ENCODE measurements at places on chromosomes 1 and 21.

DNA sequence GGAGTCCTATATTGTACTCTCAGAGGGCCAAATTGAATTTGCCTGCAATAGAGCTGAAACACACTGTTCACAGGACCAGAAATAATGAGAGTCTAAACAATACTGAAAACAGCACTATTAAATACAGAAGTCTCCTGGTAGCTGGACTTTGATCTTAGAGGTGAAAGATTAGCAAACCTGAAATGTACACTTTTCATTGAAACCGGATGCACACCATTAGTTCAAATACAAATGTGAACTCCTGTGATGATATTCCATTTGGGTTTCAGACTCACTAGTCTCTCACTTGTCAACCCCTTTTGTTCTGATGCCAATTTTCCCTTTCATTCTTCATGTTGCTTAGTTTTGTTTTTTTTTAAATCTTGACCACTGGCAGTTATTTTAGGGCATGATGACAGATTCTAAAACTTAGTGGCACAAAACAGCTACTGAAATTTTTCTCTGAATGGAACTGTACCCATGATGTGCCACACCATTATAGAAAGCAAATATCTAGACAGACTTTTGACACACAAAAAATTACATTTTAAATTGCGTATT lies 5.9 kb upstream of the TNFSF4 start:
- no peak for DNase-seq

DNA sequence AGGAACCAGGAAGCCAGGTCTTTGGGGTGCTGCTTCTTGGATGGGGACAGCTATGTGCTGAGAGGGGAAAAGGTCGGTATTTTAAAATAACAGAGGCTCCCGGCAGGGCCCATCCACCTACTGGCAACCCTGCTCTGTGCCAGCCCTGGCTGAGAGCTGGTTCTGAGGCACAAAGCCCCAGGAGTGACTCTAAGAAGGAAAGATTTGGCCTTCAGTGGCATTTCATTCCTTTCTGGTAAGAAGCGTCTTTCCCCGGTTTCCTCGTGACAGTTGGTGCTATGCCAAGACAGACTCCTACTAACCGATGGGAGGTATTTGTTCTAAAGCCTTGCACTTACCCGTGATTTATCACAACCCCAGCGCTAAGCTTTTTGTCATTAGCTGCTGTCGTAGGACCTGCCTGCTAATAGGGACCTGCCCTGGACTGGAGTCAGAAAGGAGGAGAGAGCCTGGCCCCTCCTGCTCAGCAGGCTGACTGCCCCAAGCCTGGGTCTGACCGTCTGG lies 123.1 kb upstream of the ADAR start:
- DNase-seq: no peak

DNA sequence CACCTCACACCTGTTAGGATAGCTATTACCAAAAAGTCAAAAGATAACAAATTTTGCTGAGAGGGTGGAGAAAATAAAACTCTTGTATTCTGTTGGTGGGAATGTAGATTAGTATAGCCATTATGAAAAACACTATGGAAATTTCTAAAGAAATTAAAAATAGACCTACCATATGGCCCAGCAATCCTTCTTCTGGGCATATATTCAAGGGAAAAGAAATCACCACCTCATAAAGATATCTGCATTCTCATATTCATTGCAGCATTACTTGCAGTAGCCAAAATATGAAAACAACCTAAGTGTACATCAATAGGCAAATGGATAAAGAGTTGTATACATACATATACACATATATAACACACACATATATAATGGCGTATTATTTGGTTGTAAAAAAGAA lies 791.6 kb upstream of the RGS18 start:
- DNase-seq: no peak

GRCh38 chr1:247385283-247385682 lies 30.7 kb upstream of the NLRP3 start:
- no peak for DNase-seq

GRCh38 chr1:151311589-151312331 lies 15.5 kb downstream of the PI4KB start:
- DNase-seq: peak; percentile 60

DNA sequence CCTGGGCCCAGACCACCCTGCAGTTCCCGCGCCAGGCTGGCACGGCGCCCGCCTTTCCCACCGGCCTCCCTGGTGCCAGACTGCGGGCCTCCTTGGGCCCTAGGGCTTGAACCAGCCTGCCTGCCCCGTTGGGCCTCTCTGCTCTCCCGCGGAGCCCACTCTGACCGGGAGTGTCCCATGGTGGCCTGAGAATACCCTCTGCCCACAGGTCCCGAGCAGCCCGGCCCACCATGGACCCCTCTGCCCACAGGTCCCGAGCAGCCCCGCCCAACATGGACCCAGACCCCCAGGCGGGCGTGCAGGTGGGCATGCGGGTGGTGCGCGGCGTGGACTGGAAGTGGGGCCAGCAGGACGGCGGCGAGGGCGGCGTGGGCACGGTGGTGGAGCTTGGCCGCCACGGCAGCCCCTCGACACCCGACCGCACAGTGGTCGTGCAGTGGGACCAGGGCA lies 7.9 kb downstream of the MIB2 start:
- DNase-seq: no peak

DNA sequence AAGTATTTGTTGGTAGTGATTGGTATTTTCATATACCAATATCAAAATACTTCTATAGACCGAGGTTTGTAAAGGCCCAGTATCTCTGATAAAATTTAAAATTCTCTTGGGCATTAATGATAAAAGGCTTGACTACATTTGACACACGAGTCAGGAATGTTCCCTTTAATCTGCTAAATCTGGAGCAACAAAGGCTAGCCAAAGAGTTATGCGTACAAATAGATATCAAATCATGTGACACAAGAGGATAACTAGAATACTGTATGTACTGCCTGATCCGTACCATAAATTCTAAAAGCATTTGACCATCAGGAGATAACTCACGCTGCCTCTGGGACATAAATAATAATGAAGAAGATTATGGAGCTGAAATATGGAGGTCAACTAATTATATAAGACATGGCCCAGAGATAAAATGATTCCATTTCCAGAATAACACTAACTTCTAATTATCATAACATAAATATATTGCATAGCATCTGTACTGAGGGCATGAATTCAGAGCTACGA lies 64.2 kb upstream of the SH3GLB1 start:
- DNase-seq: no peak

DNA sequence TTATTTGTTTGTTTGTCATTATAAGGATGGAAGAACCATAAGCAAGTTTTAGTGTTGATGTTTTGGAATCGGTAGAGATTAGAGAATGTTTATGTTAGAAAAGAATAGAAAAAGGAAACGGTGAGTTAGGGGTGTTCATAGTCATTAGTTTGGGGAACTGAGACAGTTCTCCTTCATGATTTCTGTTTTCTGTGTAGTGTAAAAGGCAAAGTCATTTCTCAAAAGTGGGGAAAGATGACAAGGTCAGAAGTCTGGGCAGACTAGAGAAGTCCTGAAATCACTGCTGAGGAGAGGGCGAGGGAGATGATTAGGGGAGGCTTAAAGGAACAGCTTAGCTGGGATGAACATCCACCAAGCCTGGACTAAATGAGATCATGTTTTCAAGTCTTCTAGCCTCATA lies 498.9 kb downstream of the TTLL7 start:
- DNase-seq: no peak

GRCh38 chr1:24385160-24385940 lies 28.2 kb downstream of the STPG1 start:
- DNase-seq: peak; percentile 54

DNA sequence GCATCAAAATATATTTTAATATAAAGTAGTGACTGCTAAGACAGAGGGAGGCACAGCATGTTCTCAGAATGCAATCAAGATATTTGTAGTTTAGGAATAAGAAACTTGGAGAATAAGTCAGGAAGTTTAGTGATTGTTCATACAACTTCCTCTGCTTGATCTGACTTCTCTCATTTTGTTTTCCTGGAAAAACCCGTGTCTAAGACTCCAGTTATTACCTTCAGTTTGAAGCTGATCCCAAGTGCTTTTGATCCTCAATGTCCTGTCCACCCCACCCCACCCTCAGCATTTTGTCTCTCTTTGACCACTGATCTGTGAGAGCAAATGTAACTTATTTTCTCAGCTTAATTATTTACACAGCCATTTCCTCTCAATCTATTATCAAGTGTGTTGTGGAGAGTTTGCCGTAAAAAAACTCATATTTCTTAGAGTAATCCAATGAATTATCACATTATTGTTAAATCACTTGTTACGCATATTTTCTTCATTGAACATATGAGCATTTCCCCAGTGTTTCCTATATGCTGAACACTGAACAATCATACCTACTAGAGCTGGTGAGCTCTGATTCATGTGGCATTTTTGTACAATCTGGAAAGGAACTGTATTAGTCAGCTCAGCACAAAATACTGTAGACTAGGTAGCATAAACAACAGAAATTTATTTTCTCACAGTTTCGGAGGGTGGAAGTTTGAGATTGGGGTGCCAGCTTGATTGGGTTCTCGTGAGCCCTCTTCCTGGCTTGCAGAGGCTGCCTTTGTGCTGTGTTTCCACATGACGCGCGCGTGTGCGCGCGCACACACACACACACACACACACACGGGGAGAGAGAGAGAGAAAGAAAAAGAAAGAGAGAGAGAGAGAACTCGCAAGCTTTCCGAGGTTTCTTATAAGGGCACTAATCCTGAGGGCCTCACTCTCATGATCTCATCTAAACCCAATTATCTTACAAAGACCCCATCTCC lies 65.5 kb upstream of the DPYD start:
- DNase-seq: no peak

DNA sequence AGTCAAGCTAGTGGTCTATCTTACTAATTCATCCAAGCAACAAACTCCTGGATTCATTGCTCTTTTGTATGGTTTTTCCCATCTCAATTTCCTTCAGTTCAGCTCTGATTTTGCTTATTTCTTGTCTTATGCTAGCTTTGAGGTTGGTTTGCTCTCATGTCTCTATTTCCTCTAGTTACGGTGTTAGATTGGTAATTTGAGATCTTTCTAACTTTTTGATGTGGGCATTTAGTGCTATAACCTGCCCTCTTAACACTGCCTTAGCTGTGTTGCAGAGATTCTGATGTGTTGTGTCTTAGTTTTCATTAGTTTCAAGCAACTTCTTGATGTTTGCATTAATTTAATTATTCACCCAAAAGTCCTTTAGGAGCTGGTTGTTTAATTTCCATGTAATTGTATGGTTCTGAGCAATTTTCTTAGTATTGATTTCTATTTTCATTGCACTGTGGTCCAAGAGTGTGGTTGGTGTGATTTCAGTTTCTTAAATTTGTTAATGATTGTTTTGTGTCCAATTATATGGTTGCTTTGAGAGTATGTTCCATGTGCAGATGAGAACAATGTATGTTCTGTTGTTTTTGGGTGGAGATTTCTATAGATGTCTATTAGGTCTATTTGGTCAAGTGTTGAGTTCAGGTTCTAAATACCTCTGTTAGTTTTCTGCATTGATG lies 154.6 kb downstream of the PLPPR5 start:
- DNase-seq: no peak

DNA sequence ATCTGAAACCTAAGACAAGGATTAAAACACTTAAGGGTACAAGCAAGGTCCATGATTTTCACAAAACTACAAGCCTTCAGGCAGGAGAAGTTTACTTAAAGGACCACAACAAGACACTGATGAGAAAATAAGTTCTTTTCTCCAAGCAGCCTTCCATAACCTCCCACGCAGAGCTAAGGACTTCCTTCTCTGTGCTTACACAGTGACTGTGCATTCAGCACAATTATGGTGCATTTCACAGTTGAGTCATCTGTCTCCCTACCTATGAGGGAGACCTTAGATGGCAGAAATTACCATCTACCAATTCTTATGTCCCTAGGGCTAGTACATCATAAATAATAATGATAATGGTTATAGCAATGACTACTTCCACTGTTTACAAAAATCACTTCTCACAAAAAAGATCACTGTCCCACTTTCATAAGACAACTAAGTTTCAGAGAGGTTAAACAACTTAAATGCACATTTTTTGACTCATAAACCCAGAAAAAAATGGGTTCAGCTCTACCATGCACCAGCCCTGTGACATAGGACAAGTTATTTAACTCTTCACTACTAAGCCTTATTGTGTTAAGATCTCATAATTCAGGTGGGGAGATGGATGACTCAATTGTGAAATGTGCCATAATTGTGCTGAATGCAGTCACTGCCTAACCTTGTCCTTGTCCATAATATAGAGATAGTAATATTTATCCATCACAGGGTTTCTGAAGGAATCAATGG lies 45.3 kb downstream of the TARBP1 start:
- no peak for DNase-seq

DNA sequence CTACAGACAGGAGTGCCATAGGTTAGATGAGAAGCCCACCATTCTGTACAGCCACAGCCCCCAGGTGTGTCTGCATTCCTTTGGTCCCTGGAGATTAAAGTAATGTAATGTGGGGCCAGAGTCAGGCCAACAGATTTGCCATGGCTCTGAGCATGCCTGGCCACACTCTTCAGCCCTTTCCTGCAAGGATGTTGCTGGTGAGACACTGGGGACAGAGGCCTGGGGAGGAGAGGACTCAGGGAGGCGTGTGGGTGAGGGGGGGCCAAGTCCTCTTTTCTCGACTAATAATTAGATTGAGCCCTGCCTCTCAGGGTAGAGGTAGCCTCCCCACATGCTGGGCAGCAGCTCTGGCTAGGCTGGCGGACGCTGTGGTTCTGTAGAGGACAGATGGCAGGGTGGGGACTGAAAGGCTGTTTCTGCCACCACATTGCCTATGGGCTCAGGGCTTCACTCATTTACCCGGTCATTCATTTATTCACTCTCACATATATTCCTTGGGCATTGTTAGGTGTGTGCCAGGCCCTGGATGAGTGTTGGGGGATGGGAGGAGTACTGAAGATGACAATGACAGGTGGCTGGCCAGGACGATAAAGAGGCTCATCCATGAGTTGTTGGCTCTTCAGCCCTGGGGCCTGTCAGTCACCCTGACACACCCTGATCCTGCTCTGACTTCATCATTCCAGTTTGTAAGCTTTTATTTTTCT lies 7.1 kb upstream of the PRCC start:
- peak; percentile 49 for DNase-seq

DNA sequence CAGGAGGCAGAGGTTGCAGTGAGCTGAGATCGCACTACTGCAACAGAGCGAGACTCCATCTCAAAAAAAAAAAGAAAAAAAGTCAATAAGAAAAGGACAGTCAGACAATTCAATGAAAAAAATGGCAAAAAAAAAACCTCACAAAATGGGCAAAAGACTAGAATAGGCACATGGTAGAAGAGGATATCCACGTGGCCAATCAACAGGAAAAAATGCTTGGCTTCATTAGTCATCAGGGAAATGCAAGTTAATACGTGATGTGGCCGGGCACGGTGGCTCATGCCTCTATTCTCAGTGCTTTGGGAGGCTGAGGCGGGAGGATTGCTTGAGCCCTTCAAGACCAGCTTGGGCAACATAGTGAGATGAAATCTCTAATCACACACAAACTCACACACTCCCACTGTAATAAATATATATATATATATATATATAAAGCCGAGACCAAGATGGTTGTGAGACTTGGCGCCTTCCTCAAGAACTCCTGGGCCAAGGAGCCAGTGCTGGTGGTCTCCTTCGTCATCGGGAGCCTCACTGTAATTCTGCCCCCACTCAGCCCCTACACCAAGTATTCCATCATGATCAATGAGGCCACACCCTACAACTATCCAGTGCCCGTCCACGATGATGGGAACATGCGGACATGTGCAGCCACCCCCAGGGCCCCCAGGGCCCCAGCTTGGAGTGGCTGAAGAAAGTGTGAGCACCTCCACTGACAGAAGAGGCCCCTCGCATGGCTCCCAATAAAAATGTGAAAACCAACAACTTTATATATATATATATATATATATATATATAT lies 22.9 kb upstream of the LEFTY2 start:
- no peak for DNase-seq

GRCh38 chr1:246907472-246907871 lies 24.3 kb downstream of the AHCTF1 start:
- DNase-seq: peak; percentile 85

GRCh38 chr1:234586304-234586703 lies 23.7 kb downstream of the IRF2BP2 start:
- no peak for DNase-seq
